ENCODE measurements at places on chromosomes 11 and 22. TPM values are rescaled to one million over a fixed set of nuclear protein-coding genes. Genes with fewer than 3 reads are reported as not detected.

CSF2RB gene
- total RNA-seq: not detected

DNA sequence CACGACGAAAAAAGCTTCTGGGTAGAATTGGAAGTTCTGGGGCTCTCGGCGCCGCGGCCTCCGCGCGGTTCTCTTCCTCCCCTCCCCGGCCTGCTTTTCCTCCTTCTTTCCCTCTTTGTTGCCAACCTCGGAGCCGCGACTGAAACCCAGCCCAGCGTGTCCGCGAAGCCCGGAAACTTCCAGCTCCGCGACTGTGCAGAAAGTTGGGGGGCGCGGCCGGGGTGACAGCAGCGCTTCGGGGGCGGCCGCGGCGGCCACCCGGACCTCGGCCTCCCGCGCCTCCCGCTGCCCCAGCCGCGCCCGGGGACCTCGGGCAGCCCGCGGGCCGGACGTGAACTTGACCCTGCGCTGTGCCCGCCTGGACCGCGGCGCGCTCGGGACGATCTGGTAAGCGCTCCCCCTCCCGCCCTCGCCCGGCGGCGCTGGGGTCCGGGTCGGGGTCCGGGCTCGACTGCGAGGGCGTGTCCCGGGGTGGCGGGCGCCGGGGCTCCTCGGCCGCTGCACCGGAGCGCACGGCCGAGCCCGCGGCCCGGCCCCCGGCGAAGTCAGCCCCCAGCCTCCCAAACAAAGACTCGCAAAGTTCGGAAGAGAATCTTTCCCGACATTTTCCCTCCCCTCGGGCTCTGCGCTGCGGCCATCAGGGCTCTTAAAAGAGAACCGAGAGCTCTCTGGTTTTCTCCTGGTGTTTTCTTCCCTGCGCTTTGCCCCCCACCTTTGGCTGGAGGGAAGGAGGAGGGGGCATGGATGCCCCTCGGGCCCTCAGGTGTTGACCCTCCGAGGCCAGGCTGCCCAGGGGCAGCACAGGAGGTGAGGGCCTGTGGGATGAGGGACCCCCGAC is 67.9 kb upstream of the WNT7B start:
- no peak overlapping the region for H3K27ac ChIP-seq
- peak; percentile 39 for DNase-seq
- H3K4me1 ChIP-seq: no peaks in the 10 kb centered on the region
- peaks cover 71% of the 10 kb centered on the region for H3K27me3 ChIP-seq
- no peaks in the 10 kb centered on the region for H3K36me3 ChIP-seq

DNA sequence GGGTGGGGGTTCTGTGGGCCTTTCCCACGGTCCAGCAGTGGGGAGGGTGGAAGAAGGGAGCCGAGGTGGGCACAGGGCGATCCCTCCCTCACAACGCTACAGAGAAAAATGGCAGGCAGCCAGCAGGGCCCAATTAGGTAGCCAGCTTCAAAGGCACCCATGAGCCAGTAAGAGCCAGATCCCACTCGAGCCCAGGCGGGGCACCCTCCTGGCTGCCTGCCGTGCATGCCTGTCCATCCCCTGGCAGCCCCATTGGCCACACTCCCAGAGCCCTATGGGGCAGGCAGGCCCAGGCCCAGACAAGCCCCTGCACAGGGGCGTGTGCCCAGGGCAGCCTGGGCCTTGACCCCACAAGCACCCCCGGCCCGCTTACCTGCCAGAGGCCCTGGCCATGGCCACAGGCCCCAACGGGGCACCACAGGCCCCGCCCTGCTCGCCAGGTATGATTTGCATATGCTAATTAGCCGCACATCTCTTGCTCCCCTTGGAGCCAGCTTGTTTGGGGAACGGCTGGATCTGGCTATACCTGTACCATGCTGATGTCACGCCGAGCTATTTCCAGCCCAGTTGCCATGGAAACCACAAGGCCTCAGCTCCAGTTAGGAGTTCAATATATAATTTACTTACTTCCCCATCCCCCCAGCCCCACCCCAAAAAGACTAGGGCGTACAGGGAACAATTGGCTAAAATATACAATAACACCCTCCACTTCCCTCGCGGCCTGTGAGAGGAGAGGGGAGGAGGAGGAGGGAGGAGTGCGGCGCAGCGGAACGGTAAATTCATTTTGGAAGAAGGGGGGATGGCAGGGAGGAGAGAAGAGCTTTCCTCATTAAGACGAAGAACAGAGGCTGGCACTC is 47.5 kb upstream of the TCF20 start:
- H3K27me3 ChIP-seq: peaks cover 20% of the 10 kb centered on the region
- H3K4me1 ChIP-seq: peaks cover 23% of the 10 kb centered on the region
- H3K36me3 ChIP-seq: no peaks in the 10 kb centered on the region
- DNase-seq: no peak
- no peak overlapping the region for H3K4me3 ChIP-seq

- peaks cover 39% of the 10 kb centered on the region for H3K27me3 ChIP-seq
- no peak for DNase-seq
- no peak overlapping the region for H3K27ac ChIP-seq
- H3K4me1 ChIP-seq: no peaks in the 10 kb centered on the region
- no peak overlapping the region for H3K4me3 ChIP-seq
Measured at GRCh38 chr22:32448980-32449379, 15.3 kb downstream of the BPIFC start.

DNA sequence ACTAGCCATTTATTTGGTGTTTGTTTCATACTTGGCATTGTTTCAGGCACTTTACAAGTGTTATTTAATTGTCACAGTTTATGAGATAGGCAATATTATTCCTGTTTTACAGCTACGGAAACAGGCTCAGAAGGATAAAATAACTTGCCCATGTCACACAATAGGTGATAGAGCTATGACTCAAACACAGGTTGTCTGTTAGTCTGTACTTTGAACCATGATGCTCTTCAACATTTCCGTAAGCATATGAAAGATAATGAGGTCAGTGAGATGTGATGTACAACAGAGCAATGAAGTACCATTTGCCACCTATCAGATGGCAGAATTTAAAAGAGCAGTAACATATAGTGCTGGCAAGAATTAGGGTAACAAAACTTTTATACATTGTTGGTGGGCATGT is 15.3 kb downstream of the TUG1 start:
- no peak overlapping the region for H3K27ac ChIP-seq
- no peak overlapping the region for H3K4me3 ChIP-seq
- peaks cover 4% of the 10 kb centered on the region for H3K4me1 ChIP-seq

KCNC1 gene
- 0.67 TPM for total RNA-seq

DNA sequence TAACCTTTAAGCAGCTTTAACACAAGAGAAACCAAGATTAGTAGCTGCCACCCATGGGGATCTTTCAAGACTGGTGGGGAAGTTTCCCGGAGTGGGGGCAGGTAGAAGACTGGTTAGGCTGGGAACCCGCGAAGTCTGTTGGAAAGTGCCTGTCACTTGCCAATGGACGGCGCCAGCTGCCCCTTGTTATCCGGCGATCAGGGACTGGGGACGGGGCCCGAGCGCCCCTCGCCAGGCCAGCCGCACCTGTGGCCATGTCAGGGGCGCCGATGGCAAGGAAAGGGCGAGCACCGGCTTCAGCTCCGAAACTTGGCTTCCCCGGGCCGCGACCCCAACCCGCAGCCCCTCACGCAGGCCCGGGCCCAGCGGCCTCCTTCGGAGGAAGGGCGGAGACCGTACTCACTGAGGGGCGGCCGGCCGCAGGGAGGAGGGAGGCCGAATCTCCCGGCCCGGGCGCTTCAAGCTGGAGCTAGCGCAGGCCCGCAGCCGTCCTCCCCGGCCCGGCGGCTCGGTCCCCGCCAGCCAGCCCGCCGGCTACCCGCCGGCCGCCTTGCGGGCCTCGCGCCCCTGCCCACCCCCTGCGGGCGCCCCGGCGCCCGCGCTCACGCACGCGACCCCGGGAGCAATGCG is 539 bp downstream of the EIF4ENIF1 start:
- peak overlapping the region; percentile 86 for H3K27ac ChIP-seq
- peak overlapping the region; percentile 76 for H3K4me3 ChIP-seq
- no peaks in the 10 kb centered on the region for H3K27me3 ChIP-seq

KCNA4 gene
- total RNA-seq: 0.27 TPM

SLC36A4 gene
- 36.4 TPM for total RNA-seq

DNA sequence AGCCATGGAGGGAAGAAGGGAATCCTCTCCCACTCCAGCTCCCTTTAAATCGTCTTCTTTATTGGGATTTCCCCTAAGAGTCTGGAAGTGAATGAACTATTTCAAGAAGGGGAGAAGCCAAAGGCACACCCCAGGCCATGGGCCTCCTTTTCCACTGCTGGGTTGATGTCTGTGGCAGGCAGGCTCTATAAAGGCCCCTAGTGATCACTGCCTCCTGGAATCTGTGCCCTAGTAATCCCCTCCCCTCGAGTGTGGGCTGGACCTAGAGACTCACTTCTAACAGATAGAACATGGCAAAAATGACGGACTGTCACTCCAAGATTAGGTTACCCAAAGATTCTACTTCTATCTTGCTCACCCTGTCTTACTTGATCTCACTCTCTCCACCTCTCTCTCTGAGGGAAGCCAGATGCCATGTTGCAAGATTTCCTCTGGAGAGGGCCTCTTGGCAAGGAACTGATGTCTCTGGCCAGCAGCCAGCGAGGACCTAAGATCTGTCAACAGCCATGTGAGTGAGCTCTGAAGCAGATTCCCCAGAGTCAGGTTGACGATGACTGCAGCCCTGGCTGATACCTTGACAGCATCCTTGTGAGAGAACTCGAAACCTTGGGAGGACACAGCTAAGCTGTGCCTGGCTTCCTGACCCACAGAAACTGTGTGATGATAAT is 444.8 kb downstream of the SOX6 start:
- H3K36me3 ChIP-seq: no peaks in the 10 kb centered on the region
- peaks cover 2% of the 10 kb centered on the region for H3K4me1 ChIP-seq
- peak overlapping the region; percentile 22 for H3K27ac ChIP-seq
- H3K4me3 ChIP-seq: no peak overlapping the region
- DNase-seq: no peak

GRCh38 chr22:37180531-37181231 is 7.4 kb downstream of the C1QTNF6 start:
- H3K27me3 ChIP-seq: peaks cover 17% of the 10 kb centered on the region
- no peak overlapping the region for H3K4me3 ChIP-seq
- H3K4me1 ChIP-seq: no peaks in the 10 kb centered on the region
- DNase-seq: no peak
- H3K27ac ChIP-seq: no peak overlapping the region
- H3K36me3 ChIP-seq: no peaks in the 10 kb centered on the region

DNA sequence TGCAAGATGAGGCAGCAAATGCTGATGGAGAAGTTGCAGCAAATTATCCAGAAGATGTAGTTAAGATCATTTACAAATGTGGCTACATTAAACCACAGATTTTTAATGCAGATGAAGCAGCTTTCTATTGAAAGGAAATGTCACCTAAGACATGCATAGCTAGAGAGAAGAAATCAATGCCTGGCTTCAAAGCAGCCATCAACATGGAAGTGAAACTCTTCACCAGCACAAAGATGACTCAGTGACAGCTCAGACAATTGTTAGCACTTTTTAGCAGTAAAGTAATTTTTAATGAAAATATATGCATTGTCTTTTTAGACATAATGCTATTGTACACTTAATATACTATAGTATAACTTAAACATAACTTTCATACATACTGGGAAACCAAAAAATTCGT is 71.4 kb downstream of the FANCF start:
- no peaks in the 10 kb centered on the region for H3K36me3 ChIP-seq
- H3K4me3 ChIP-seq: no peak overlapping the region
- H3K4me1 ChIP-seq: no peaks in the 10 kb centered on the region
- H3K27ac ChIP-seq: no peak overlapping the region
- no peaks in the 10 kb centered on the region for H3K27me3 ChIP-seq

- no peaks in the 10 kb centered on the region for H3K4me1 ChIP-seq
- DNase-seq: no peak
- peaks cover 23% of the 10 kb centered on the region for H3K27me3 ChIP-seq
- no peak overlapping the region for H3K27ac ChIP-seq
Measured at GRCh38 chr22:44550711-44551491, 52.9 kb upstream of the RTL6 start.

GRCh38 chr11:72546866-72547265 is 112.5 kb upstream of the CLPB start:
- H3K36me3 ChIP-seq: no peaks in the 10 kb centered on the region
- H3K27me3 ChIP-seq: peaks cover 17% of the 10 kb centered on the region
- DNase-seq: no peak
- H3K27ac ChIP-seq: no peak overlapping the region
- H3K4me1 ChIP-seq: peaks cover 5% of the 10 kb centered on the region
- H3K4me3 ChIP-seq: no peak overlapping the region

CREB3L1 gene
- 9.6 TPM for total RNA-seq

GRCh38 chr22:44369916-44370801 is 57.4 kb upstream of the SHISAL1 start:
- no peak overlapping the region for H3K27ac ChIP-seq
- H3K4me1 ChIP-seq: no peaks in the 10 kb centered on the region
- no peak overlapping the region for H3K4me3 ChIP-seq
- peaks cover 5% of the 10 kb centered on the region for H3K27me3 ChIP-seq

CALCA gene
- 0.57 TPM for total RNA-seq

DNA sequence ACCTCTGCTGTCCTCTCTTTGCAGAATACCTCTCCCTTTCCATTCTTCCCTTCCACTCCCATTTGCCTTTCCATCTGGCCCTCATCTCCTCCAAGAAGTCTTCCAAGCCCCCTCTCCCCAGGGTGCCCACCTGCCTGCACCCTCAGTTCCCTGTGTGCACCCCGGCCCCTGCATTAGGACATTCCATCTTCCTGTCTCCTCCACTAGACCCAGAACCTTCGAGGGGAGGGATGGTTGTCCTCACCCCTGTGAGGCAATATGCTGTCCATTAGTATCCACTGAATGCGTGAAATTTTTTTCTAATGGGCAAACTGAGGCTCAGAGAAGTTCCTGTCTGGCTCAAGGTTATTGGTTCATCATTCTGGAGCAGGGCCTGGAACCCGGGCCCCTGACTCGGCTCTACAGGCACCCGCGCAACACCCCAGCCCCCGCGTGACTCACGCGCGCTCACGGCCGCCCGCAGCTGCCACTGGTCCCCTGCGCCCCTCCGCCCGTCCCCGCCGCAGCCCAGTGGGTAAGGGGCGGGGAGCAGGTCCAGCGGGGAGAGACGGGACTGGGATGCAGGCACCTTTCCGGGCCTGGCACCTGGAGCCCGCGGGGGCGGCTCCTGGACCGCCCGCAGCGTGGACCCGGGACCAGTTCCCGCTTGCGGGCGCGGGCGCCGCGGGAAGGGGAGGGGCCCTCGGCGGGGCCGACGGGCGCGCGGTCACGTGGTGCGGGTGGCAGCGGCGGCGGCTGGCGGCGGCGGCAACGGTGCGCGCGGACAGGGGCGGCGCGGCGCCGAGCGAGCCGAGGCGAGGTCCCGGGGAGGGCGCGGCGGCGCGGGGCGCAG is 7.0 kb downstream of the SEPTIN3 start:
- DNase-seq: peak; percentile 42
- no peaks in the 10 kb centered on the region for H3K36me3 ChIP-seq
- peak overlapping the region; percentile 35 for H3K27ac ChIP-seq
- H3K27me3 ChIP-seq: peaks cover 37% of the 10 kb centered on the region
- peak overlapping the region; percentile 76 for H3K4me3 ChIP-seq
